HFFc6 (cell line): ENCODE measurements at places on chromosomes 2 and 18.

GRCh38 chr2:181680937-181681811 is 857 bp upstream of the NEUROD1 start:
- DNase-seq = no peak

DNA sequence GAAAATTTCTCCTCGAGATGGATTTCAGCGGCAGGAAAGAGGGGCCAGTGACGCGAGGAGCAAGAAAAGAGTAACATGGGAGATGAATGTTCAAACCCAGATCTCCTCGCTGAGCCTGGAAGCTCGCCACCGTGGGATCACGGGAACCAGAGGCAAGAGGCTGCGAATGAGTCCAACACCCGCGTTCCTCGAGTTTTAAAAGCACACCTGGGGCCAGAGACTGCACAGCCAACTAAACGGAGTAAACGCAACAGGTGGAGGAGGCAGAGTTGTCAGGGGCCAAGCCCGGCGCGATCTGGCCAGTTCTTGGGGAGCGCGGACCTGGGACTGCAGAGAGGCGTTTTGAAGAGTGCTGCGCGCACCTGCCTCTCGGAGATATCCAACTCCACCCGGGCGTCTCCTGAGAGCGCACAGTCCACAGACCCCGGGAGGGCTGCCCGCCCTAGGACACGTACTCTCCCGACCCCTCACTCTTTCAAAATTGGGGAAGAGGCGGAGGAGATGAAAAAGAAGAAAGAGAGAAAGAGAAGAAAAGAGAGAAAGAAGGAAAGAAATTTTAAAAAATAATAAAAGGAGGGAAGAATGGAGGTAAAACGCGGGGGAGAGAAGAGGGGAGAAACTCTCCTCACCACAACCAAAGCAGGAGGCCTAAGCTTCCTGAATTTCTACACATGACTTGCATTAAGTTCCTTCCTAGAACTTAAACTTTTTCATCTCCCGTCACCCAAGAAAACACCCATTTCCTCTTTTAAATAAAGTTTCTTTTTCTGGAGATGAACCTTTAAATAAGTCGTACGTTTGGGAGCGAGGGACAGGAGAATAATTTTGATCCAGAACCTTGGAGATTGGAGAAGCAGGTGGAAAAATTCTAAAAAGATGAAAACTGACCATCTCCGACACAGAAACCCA is 5.3 kb upstream of the PAX3 start:
- no peak for DNase-seq

DNA sequence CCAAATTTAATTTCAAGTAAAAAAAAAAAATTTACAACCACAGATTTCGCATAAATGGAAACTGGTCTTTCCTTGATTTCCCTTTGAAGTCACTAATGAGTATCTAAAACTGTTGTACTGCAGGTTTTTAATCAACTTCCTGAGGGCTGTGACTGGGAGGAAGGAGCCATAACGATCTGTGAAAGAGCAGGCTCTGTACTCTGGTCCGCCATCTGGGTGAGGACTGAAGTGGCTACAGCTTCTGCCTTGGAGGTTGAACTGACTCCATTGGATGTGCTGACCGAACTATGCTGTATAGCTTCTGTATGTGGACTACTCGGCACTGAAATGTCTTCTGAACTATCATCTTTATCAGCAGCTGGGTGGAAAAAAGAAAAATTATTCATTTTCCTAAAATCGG is 69.3 kb upstream of the CHN1 start:
- no peak for DNase-seq

DNA sequence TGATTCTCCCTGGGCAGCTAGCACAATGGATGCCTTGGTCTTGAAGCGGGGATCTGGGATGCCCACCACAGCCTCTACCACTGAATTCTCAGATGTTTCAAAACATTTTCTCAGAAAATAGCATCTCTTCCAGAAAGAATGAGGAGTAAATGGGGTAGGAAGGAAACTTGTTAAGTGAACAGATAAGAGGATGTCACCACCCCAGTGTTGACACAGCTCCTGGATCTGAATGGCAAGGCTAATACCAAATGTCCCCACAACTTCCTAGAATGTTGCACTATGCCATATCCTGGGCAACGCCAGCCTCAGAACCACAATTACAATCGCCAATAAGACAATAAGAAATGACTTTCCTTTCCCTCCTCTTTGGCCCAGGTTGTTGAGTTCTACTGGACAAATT is 177.2 kb downstream of the BCL11A start:
- DNase-seq = no peak

GRCh38 chr18:14974088-14974487 is 226.1 kb downstream of the ANKRD30B start:
- DNase-seq = no peak

DNA sequence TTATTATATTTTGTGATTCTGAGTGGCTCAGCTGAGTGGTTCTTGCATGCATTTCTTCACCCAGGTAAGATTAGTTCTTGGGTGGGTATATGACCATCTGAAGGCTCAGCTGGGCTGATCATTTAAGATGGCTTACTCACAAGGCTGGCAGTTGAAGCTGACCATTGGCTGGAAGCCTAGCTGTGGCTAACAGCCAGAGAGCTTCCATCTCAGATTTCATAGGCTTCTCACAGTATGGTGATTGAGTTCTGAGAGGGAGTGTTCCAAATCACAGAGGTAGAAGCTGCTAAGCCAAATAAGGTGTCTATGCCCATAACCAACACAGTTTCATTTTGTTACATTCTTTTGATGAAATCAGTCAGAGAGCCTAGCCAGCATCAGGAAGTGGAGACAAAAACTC is 117.4 kb upstream of the RPRM start:
- DNase-seq = no peak

DNA sequence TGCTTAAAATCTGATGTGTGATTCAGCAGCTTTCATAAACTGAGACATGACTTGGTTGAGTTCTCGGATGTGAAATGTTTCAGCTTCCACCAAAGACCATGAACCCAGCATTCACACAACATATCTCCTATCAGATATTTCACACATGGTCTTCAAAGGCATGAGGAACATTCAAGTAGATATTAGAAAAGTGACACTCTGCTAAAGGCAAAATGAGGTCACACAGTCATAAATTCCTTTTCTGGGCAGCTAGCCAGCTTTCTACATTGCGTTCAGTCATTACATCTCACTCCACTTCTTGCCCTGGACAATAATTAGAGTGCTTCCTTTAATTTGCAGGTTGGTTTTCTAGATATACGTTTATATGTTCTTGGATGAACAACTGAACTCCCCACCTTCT is 96.7 kb downstream of the GAREM1 start:
- DNase-seq = no peak

DNA sequence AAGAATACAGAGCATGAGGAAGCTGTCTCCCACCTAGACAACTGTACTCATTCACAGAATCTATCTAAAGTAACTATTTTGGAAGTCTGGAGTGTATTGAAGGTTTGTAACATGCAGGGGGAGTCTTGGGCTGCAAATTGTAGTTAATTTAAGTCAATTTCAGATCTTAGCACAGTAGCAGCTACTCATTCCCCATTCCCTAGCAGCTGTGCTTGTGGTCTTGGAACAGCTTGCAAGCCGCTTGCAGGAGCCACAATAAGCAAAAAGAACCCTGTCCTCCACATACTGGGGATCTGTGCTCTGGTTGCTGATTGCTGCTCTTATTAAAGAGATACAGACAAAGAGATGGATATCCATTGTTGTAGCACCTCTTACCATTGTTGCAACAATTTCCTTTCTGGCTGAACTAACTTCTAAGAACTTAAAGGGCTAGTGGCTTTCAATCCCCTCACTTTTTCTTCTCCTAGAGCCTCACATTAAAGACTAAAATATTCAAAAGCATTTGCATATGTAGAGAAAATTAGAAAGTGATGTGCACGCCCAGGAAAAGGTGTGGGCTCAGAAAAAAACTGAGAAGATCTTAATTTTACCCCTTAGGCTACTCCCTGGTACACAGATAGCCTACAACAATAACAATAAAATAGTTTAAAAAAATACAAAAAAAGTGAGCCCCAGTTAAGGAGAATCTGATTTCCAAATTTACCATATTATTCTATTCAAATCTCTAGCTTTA is 1775.1 kb upstream of the PIK3C3 start:
- no peak for DNase-seq

- no peak for DNase-seq
These were observed 36.7 kb downstream of the NCK2 start for GRCh38 chr2:105781274-105781978.

GRCh38 chr2:235497096-235497495 is 3.3 kb downstream of the AGAP1 start:
- no peak for DNase-seq
